ENCODE measurements at places on chromosomes 2 and 18. TPM values are rescaled to one million over a fixed set of nuclear protein-coding genes. Genes with fewer than 3 reads are reported as not detected.
A peak's percentile ranks its signal among the peaks of the same experiment; 100 is the strongest.

- H3K4me1 ChIP-seq = no peaks in the 10 kb centered on the region
- no peaks in the 10 kb centered on the region for H3K36me3 ChIP-seq
- H3K27ac ChIP-seq = no peak overlapping the region
- no peak overlapping the region for H3K4me3 ChIP-seq
Observed at GRCh38 chr2:26580151-26580550, 61.0 kb downstream of the CIB4 start.

SLC4A5 gene
- total RNA-seq = 5.2 TPM

DNA sequence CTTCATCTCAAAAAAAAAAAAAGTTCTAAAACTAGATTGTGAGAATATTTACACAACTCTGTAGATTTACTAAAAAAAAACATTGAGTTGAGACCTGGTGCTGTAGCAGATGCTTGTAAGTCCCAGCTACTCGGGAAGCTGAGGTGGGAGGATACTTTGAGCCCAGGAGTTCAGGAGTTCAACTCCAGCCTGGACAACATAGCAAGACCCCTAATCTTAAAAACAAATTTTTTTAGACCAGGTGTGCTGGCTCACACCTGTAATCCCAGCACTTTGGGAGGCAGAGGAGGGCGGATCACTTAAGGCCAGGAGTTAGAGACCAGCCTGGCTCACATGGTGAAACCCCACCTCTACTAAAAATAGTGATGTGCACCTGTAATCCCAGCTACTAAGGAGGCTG lies 108.9 kb downstream of the MEMO1 start:
- H3K36me3 ChIP-seq = no peaks in the 10 kb centered on the region
- no peaks in the 10 kb centered on the region for H3K4me1 ChIP-seq
- no peak overlapping the region for H3K4me3 ChIP-seq
- no peaks in the 10 kb centered on the region for H3K27me3 ChIP-seq

GRCh38 chr2:24076849-24077534 lies 866 bp upstream of the SF3B6 start:
- peak overlapping the region; percentile 88 for H3K4me3 ChIP-seq
- peaks cover 18% of the 10 kb centered on the region for H3K4me1 ChIP-seq
- no peaks in the 10 kb centered on the region for H3K27me3 ChIP-seq
- peak overlapping the region; percentile 92 for H3K27ac ChIP-seq
- no peaks in the 10 kb centered on the region for H3K36me3 ChIP-seq

CIB4 gene
- total RNA-seq = not detected

DNA sequence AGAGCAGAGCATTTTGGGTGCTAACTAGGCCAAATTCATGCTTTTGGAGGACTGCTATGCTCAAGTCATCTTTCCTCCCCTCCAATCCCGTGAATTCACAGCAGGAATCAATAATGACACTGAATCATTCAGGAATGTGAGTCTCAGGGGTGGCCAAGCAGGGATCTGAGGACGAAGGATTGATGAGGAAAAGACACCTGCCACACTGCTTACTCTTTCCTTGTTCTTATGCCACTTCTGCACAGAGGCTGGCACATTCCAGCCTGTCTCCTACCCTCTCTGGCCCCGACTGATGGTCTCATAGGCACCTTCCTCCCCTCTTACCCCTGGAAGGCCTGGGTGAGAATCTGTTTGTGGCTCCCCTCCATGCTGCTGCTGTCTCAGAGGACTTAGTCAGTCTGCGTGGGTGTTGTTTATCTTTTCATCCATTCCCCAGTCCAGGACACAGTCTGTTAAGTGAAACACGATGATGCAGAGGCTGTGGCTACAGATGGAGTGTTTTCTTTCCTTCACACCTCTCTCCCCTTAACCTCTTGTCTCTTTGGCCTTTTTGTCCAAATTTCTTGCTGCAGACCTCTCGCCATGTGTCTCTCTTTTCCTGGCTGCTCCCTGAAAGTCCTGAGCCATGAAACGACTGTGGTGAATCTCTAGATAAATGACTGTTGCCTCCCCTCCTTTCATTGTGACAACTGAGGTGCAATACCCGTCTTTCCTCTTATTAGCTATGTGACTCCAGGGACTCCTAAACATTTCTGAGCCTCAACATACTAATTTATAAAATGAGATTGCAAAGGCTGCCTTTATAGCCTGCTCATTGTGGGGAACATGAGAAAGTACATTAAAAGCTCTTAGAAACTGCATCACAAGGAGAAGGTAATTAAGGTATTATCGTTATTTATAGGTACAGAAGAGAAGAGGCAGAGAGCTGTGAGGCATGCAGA lies 86.9 kb downstream of the RDH14 start:
- H3K36me3 ChIP-seq = no peaks in the 10 kb centered on the region
- DNase-seq = peak; percentile 79
- H3K27ac ChIP-seq = peak overlapping the region; percentile 30
- H3K4me1 ChIP-seq = peaks cover 23% of the 10 kb centered on the region

DNA sequence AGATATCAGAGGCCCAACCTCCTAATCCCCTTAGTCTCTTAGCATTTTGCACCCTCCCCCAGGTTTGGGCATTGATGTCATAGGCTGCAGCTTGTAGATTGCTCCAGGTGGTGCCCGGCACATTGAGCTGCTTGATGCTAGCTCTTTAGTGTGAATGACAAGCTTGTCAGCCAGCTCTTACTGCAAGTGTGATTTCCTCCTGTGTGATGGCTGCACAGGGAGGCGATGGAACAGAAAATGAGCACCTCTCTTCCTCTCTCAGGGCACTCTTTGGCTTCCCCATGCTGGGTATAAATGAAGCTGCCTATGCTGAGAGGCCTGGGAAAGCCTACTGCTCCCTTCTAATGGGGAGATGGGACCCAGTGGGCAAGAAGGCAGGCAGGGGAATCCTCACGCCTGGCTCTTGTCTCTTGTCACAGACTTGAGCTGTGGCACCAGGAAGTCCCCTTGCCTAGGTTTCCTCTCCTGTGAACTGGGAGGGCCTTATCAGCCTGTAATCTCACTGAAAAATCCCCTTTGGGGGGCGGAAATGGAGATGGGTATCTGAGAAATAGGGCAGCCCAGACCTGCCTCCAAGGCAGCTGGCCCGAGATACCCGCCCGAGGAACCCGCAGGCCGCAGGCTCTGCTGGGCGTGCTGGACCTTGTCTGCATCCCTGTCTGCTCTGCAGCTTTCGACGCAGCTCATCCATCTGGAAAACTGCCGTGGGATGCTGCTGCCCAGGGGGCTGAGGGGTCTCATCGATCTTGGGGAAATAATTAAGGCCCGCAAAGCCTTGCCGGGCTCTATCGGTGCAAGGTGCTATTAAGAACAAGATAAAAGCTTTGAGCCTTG lies 163.5 kb upstream of the CXCR4 start:
- H3K27me3 ChIP-seq = no peaks in the 10 kb centered on the region
- no peak for DNase-seq
- no peak overlapping the region for H3K4me3 ChIP-seq
- no peaks in the 10 kb centered on the region for H3K4me1 ChIP-seq

- no peak overlapping the region for H3K4me3 ChIP-seq
- H3K36me3 ChIP-seq = peaks cover 69% of the 10 kb centered on the region
- no peak for DNase-seq
- H3K27ac ChIP-seq = no peak overlapping the region
Observed at GRCh38 chr2:37100054-37100453, 15.7 kb downstream of the GPATCH11 start.

GRCh38 chr2:176111309-176111663 lies 4.2 kb downstream of the HOXD11 start:
- H3K4me3 ChIP-seq = peak overlapping the region; percentile 24
- DNase-seq = no peak
- peaks cover 4% of the 10 kb centered on the region for H3K27me3 ChIP-seq
- peak overlapping the region; percentile 41 for H3K27ac ChIP-seq

ASB18 gene
- not detected for total RNA-seq

DNA sequence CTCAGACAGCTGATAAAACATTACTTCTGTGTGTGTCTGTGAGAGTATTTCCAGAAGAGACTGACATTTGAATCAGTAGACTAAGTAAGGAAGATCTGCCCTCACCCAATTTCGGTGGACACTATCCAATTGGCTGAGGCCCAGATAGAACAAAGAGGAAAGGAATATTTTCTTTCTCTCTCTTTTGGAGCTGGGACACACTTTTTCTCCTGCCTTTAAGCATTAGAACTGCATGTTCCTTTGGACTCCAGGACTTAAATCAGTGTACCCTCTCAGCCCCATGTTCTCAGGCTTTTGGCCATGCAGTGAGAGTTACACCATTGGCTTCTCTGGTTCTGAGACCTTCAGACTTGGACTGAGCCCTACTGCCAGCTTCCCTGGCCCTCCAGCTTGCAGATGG lies 3.3 kb upstream of the SRBD1 start:
- no peaks in the 10 kb centered on the region for H3K36me3 ChIP-seq
- DNase-seq = no peak
- no peaks in the 10 kb centered on the region for H3K27me3 ChIP-seq
- H3K4me3 ChIP-seq = no peak overlapping the region
- H3K27ac ChIP-seq = peak overlapping the region; percentile 22

- H3K4me3 ChIP-seq = no peak overlapping the region
- no peaks in the 10 kb centered on the region for H3K4me1 ChIP-seq
- no peak for DNase-seq
Observed at GRCh38 chr18:39366656-39367055, 1801.1 kb upstream of the CELF4 start.

DNA sequence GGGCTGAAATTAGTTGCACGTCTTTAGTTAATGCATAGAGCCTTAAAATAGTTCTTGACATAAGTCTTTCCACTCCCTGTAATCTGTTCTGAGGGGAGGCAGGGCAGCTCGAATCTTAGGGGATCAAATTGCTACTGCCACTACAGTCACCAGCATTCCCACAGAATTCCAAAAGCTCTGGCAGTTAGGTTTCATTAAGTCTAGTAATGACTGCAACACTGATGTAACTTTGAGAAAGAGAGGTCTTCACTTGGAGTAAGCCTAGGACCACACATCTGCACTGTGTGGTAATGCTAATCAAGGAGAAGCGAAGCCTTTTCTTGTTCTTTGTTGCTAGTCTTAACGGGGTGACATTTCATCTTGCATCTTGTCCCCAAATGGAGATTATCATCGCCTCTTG lies 19.3 kb upstream of the NCK2 start:
- H3K27ac ChIP-seq = no peak overlapping the region
- H3K36me3 ChIP-seq = no peaks in the 10 kb centered on the region
- no peak overlapping the region for H3K4me3 ChIP-seq
- H3K27me3 ChIP-seq = no peaks in the 10 kb centered on the region
- DNase-seq = no peak
- no peaks in the 10 kb centered on the region for H3K4me1 ChIP-seq

DNA sequence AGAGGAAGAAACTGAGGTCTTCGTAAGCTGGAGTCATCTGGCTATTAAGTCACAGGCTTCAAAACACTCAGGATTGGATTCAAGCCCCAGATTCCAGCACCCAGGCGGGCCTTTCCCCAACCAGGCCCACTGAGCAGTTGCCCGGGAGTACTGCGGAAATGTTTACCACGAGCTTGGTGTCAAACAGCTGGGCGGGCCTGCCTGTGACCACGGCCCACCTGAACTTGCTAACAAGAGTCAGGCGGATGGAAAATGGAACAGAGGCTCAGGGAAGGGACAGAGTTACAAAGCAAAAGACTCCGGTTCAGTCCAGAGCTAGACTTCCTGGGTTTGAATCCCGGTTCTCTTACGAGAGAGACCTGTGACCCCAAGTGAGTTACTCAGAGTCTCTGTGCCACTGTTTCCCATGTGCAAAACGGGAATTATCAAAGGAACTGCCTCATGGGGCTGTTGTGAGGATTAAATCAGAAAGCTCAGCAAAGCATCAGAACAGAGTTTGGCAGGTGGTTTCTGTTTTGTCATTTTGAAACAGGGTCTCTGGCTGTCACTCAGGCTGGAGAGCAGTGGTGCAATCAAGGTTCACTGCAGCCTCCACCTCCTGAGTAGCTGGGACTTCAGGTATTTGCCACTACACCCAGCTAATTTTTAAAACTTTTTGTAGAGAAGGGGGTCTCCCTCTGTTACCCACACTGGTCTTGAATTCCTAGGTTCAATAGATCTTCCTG lies 49.0 kb upstream of the TFCP2L1 start:
- no peak overlapping the region for H3K27ac ChIP-seq
- peaks cover 7% of the 10 kb centered on the region for H3K36me3 ChIP-seq
- peak; percentile 40 for DNase-seq
- H3K4me1 ChIP-seq = no peaks in the 10 kb centered on the region
- no peaks in the 10 kb centered on the region for H3K27me3 ChIP-seq

CYS1 gene
- total RNA-seq = 24.6 TPM

CYP27C1 gene
- total RNA-seq = 0.83 TPM

SAG gene
- total RNA-seq = not detected

GRCh38 chr2:37609782-37610181 lies 61.7 kb downstream of the CDC42EP3 start:
- H3K4me3 ChIP-seq = no peak overlapping the region
- no peak overlapping the region for H3K27ac ChIP-seq
- H3K27me3 ChIP-seq = no peaks in the 10 kb centered on the region
- H3K4me1 ChIP-seq = peaks cover 34% of the 10 kb centered on the region
- H3K36me3 ChIP-seq = no peaks in the 10 kb centered on the region
- DNase-seq = no peak

DNA sequence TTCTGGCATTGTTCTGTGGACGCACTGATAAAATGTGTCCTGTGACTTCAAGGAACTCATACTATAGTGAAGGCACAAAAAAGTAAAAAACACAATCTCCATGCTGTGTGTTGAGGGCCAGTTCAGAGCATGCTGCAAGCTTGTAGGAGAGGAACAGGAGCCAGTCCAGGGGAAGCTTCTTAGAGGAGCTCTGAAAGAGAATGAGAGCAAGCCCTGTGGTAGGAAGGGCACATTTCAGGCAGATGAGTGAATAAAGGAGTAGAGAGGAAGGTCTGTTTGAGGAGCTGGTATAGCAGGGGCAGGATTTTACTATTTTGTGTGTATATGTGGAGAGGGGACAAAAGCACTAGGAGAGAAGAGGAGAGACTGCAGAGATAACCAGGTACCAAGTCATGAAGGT lies 478.3 kb downstream of the ZEB2 start:
- H3K4me3 ChIP-seq = no peak overlapping the region
- DNase-seq = no peak

DNA sequence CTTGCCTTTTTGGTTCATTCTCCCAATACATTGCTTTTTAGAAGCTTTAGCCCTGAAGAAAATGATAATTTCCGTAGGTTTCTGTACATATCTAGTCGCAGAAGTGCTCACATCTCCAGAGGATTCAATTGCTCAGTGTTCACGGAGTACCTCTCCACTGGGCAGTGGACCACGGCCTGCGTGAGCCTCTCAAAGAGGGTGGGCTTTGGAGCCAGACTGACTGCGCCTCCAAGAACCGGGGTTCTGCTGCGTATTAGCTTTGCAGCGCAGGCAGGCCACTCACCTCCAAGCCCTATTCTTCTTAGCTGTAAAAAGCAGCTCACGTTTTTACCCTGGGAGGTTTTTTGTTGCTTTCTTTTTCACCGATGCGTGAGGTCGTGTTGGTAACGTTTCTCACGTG lies 35.4 kb downstream of the NTSR2 start:
- no peaks in the 10 kb centered on the region for H3K36me3 ChIP-seq
- DNase-seq = peak; percentile 32
- H3K4me1 ChIP-seq = no peaks in the 10 kb centered on the region
- H3K27me3 ChIP-seq = no peaks in the 10 kb centered on the region
- no peak overlapping the region for H3K27ac ChIP-seq

- no peak overlapping the region for H3K4me3 ChIP-seq
- H3K36me3 ChIP-seq = no peaks in the 10 kb centered on the region
- no peaks in the 10 kb centered on the region for H3K27me3 ChIP-seq
- H3K4me1 ChIP-seq = no peaks in the 10 kb centered on the region
Observed at GRCh38 chr2:30472326-30472725, 25.3 kb downstream of the LCLAT1 start.

- peak overlapping the region; percentile 59 for H3K27ac ChIP-seq
- DNase-seq = peak; percentile 88
- H3K36me3 ChIP-seq = no peaks in the 10 kb centered on the region
Observed at GRCh38 chr2:64311948-64312621, 141.9 kb upstream of the LGALSL start.

- no peaks in the 10 kb centered on the region for H3K27me3 ChIP-seq
- DNase-seq = no peak
- no peaks in the 10 kb centered on the region for H3K36me3 ChIP-seq
- no peaks in the 10 kb centered on the region for H3K4me1 ChIP-seq
Observed at GRCh38 chr2:214261683-214262082, 149.2 kb upstream of the VWC2L start.

All from sigmoid colon (tissue), 7 donors.